GM12878 (cell line): ENCODE measurements at places on chromosomes 1 and 21. TPM values are rescaled to one million over a fixed set of nuclear protein-coding genes. Genes with fewer than 3 reads are reported as not detected.

GRCh38 chr1:62271948-62272728 lies 47.1 kb downstream of the KANK4 start:
- DNase-seq: peak; percentile 26

- DNase-seq: no peak
Measured at GRCh38 chr21:41307219-41307618, 9.4 kb upstream of the FAM3B start.

DNA sequence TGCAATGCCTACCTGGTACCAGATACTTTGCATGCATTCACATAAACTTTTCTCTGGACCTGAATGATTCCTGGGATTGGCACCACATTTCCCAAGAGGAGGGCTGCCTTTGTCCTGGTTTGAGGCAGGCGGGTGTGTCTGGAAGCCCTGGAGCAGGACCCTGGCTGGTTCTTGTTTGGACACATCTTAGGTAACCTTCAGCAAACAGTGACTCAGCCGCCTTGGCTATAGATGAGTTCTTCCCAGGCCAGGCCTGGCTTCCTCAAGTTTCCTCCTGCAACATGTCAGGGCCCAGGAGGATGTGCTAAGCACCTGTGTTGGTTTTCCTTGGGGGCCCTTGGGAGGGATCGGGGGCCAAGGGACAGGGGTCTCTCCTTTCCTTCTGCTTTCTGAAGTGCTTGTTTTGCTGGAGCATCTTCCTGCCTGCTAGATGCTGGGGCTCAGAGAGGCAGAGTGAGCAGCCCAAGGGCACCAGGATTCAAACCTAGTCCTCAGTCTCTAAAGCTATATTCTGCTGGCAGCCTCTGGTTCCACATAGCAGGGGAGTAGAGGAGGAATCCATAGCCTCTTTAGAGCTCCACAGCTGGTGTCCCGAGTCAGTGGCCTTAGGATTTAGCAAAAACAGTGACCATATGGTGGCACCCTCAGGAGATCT lies 38.2 kb downstream of the PAX7 start:
- DNase-seq: no peak

NCF2 gene
- 68.8 and 71.1 TPM in 2 replicates for total RNA-seq

DNA sequence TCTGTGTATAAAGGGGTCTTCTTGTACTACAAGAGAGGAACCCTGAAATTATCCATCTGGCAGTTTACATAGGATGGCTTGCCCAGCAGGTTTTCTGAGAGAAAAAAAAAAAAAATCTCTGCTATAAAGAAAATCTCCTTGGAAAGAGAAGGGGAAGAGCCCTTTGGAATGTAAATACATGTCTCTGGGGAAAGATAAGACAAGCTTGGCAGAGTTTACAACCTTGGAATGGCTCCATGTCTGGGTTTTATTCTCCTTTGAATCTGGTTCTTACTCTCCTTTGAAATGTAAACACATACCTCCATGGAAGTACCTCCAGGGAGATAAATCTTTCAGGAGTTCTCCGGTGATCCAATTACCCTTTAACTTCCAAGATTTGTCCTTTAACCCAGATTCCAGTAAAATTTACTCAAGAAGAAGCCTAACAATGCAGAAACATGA lies 45.1 kb upstream of the DNAH14 start:
- DNase-seq: no peak
